Stimulated activated CD8-positive, alpha-beta memory T cell treated with anti-CD3 and anti-CD28 coated beads, Interleukin-7, amount 100 ng/mL, for 48 hours (primary cell): ENCODE measurements at places on chromosomes 16 and 17.

DNA sequence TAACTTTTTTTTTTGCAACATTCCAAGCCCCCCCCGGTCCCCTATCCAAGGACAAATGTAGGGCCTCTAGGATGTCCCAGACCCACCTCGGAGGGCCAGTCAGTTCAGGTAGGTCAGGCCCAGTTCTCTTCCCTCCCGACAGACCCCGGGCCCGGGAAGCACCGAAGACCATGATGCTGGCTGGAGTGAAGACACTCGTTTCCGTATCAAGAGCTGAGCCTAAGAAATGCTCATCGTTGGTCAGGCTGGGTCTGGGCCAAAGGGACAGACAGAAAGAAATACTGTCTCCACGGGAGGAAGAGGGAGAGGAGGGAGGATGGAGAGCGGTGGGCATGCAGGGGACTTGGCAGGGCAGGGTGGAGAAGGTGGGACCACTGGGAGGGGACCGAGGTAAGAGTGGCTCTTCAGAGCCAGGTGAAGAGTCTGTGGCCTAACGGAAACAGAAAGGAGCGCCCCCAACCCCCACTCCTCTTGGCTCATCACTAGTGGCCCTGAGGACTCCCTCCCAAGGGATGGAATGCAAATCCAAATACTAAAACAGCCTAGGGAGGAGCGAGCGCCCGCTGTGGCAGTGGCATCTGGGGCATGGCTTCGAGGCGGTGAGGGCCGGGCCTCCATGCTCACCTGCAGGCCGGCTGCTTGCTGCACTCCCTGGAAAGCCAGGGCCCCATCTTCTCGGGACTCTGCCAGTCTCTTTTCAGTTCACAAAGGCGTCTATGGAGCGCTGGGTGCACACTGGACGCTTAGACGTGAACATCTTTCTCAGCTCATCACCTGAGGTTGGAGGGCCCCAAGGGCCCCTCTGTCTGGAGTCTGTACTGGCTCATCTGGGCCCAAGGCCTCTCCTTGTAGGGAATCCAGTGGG, 1.7 kb upstream of the ROGDI start:
- DNase-seq, result no peak

DNA sequence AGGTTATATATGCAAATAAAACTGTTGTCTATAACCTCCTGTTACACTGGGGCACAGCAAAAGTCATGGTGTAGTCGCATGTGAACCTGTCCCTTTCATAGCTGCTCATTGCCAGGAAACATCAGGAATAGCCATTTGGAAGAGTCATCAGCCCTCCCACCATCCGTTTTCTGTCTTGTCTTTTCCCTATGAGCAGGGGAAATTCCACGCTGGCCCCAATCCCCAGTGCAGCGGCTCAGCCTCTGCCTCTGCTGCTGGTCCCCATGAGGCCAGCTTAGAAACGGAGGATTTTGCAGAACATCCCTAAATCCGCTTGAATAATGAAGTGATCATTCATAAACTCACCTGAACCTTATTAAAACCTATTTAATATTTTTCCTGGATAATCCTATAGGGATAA, 10.5 kb downstream of the MAPT start:
- DNase-seq, result no peak

DNA sequence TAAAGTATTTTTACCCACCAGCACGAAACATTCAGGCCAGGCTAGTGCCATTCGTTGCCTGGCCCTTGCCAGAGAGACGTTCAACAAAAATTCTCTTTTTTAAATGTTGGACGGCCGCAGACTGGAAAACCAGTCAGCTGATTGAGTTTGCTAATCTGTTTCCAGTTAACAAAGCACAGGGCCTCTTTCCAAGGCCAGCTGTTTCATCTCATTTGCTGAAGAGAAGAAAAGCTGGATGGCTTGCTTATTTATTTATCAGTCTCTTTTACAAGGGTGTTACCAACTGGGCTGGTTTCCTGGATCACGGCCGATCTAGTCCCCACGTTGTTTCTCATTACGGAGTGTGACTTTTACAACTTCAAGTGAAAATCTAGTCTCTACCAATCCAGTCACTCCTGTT, 418.7 kb upstream of the DYNLRB2 start:
- no peak for DNase-seq

- DNase-seq, result no peak
Observed at GRCh38 chr16:88719267-88719932, 13.1 kb downstream of the CTU2 start.

DNA sequence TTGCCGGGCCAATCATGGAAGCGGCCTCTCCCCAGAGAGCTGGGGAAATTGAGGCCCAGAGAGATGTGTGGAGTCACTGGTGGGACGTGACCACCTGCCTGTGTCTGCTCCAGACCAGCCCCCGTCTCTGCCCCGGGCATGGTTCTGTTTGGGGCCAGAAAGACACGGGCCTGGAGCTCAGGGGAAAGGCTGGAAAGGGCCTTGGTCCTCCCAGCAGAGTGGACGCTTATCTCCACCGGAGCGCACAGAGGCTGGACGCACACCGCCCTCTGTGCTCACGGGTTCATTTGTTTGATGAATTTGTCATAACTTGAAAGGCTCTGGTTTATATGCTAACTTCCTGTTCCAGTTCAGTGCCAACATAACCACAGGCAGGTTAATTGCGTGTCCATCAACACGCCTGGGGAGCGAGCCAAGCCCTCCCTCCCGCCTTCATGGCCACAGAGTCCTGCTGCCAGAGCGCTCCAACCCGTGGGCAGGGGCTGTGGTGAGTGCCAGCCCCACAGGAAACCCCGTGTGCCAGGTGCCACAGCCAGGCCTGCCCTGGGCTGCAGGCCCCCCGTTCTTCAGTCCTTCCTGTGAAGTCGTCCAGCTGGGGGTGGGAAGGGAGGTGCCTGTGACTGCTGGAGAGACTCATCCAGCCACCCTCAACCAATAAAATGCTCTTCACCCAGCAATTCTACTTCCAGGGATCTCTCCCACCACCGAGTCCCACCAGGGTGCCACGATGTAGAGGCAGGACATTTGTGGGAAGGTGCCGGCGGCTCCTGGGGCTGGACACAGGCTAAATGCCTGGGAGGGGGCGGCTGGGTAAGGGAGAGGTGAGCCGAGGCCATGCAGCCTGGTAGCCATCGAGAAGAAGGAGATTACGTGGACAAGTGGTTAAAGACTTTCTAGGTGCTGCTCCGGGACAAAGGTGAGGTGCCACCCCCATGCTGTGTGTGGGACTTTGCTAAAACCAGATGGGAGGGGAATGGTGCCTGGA, 29.4 kb upstream of the BAHCC1 start:
- DNase-seq, result no peak

DNA sequence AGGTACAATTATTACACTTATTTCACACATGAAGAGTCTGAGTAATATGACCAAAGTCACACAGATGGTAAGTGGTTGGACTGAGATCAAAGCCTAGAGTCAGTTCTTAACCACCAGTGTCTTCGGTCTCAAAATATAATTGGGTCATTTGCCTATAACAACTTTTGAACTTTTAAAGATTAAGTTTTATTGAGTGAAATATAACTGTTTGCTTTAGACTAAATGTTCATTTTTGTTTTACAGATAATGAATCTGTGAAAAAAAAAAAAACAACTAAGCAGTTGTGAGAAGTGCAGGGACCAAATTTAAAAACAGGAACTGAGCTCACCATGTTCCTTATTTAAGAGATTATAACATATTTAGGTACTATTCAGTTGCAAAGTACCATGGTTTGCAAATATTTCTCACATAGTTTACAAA, 150.1 kb downstream of the ITFG1 start:
- no peak for DNase-seq

- DNase-seq, result no peak
Observed at GRCh38 chr17:18344021-18344420, 19.3 kb downstream of the SHMT1 start.

DNA sequence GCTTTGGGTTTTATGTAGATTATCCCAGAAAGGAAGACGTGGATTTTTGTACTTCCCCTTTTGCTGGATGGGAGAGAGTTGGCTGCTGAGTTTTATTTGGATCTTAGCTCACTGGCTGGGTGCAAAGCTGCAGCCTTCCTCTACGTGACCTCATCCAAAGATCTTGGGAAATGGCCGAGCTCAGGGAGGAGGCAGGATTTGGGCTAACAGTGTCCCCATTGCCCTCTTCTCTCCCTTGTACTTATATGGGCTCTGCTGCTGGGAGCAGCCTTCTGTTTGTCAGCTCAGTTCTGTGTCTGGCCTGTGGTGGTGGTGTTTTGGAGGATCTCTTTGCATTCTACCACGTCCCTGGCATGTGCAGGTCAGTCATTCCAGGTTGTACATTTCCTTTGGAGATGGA, 2.0 kb downstream of the AOC3 start:
- DNase-seq, result no peak

DNA sequence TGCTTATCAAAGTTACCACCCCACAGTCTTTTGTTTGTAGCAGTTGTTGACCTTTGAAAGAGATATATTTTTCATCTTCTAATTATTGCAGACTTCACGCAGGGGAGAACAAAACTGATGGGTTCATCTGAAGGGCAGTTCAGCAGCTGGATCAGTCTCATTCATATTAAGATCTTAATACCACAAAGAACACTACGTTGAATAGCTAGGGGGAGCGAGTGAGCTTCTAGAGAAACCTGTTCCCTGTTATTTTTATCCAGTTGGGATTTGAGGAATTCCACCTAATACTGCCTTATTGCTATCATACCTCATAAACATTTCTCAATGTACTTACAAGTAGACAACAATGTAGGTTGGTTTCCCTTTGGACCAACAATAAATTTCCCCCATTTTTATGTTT, 306.1 kb upstream of the KIF2B start:
- no peak for DNase-seq

GRCh38 chr17:17149520-17150447, 56.3 kb downstream of the PLD6 start:
- DNase-seq, result no peak

- DNase-seq, result no peak
Observed at GRCh38 chr17:80474231-80474960, 2.0 kb downstream of the NPTX1 start.

GRCh38 chr17:50519141-50519834, 11.0 kb downstream of the MYCBPAP start:
- DNase-seq, result no peak

DNA sequence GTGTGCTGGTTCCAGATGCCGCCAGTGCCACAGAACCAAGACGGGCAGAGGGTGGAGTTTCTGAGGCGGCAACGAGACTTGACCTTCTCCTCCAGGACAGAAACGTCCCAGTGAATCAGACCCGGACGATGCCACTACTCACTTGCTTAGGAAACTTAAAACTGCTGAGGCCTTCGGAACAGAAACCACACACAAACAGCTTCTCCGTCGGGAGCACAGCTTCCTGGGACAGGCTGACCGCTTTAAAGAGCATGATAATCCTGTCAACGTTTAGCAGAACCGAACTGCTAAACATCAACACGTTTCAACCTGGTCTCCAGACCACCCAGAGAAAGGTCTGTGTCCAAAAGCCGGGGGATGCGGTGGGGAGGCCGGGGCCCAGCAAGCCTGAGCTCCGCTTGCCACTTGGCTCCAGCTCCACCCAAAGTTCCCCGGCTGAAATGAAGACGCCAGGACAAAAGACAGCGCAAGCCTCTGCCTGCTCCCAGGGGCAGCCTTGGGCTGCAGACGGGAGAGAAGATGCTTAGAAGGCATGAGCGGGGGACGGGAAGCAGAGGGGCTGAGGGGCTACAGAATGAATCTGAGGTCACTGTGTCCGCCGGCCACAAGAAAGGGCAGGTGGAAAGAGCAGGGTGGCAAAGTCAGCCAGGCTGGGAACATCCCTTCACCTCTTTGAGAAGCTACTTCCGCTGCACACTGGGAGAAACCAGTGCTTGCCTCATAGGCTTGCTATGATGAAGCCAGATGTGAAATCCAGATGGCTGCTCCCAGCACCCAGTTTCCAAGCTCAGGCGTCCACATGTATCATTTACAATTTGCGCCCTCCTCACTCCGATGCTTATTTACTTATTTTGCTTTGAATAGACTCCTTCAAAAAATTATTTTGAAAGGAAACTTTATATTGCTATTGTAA, 69.0 kb downstream of the MRM3 start:
- no peak for DNase-seq

GRCh38 chr17:6450926-6451832, 6.9 kb downstream of the PIMREG start:
- DNase-seq, result no peak

GRCh38 chr17:51046046-51046445, 74.6 kb downstream of the SPAG9 start:
- no peak for DNase-seq

- no peak for DNase-seq
Observed at GRCh38 chr17:3838206-3838605, 7.8 kb downstream of the NCBP3 start.

DNA sequence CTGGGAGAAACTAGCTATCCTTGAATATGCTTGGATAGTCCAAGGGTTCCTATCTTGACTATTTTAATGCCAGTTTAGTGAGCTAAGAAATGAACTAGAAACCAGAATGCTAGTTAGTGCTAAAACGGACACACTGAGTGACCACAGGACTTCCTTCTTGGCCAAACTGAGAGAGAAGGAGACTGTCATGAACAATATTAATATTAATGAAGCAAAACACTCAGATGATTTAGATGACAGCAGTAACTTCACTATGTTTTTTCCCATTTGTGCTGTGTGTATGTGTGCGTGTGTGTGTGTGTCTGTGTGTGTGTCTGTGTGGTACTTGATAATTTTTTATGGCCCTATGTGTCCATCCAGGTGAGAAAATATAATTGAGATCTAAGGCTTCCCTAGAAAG, 2.2 kb upstream of the ATXN1L start:
- DNase-seq, result no peak

DNA sequence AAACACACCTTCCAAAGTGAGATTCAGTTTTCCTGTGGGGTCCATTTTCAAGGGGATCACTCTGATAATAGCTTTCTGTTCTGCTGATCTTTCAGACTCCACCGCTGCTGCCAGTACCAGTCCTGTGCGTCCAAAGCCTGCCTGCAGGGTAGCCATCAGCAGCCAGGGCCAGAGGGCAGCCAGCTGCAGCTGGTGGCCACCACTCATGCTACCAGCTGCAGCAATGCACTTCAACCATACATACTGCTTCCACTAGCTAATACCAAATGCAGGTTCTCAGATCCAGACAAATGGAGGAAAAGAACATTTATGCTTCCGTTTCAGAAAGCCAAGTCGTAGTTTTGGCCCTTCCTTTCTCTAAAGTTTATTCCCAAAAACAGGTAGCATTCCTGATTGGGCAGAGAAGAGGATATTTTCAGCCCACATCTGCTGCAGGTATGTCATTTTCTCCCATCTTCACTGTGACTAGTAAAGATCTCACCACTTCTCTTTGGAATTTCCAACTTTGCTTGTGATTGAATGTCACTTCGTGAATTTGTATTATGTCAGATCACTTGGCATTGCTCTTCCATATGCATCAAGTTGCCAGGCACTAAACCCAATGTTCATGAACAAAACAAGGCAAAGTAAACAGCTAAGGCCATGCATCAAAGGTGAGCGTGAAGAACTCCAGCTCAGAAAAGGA, 1.8 kb downstream of the RNF43 start:
- DNase-seq, result no peak

DNA sequence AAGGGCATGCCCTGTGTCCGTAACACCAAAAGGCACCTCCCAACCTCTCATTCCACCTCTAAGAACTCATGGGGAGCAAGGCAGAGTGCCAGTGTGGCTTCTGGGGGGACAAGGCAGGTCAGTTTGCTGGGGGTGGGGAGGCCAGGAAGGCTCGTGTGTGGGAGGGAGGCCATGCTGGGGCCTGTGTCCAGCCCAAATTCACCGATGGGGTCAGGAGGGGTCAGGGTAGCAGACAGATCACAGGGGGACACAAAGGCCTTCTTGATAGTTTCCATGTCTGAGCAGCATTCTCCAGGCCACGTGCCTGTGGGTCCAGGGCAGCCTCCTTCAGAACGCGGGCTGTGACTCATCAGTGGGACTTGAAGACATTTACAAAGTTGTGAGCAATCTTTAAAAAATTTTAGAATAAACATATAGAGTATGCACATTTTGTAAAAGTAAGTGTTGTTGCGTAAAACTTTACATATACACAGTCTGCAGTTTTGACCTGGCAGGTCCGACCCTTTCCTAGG, 20.9 kb downstream of the SPACA3 start:
- DNase-seq, result no peak

GRCh38 chr16:30867747-30868146, 26.1 kb downstream of the BCL7C start:
- DNase-seq, result no peak
